NCI-H345 (cell line): ENCODE measurements at places on chromosomes 7 and 10.

DNA sequence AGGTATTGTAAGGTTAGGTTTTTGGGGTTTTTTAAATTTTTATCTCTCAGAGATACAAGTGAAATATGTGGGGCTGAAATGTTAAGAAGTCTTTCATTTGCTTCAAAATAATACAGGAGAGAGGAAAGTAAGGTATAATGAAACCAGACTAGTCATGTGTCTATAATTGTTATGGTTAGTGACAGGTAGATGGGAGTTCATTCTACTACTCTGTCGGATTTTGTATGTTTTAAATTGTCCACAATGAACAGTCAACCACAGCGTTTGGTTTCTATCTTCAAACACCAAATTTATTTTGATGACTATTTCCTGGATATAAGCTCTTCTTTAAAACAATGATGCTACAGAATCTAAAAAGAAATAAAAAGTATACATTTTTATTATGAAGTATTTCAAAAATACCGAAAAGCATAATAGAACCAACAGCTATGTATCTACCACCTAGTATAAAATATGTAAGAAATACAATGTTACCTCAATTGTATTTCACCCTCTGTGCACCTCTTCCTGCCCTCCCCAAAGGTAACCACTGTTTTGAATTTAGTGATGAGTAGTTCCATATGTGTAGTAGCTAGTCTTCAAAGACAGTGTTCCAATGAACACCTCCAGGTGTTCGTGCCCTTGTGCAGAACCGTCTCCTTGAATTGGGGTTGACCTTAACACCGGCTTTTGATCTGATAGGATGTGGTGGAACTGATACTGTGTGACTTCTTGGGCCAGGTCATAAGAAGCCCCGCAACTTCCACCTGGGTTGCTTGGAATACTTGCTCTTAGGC lies 74.8 kb upstream of the CDK1 start:
- DNase-seq: no peak

DNA sequence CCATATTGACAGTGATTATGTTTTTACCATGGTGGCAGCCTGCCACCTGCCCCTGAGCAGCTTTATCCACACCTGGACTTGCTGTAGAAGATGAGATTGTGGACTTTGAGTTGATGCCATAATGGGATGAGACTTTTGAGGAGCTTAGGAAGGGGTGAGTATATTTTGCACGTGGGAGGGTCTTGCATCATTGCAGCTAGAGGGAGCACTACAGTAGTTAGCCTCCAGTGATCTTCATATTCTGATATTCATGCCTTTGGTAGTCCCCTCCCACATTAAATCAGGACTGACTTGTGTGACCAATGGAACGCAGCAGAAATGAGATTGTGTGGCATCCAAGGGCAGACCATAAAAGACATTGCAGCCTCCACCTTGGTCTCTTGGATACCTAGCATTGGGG lies 18.2 kb upstream of the COL13A1 start:
- no peak for DNase-seq

DNA sequence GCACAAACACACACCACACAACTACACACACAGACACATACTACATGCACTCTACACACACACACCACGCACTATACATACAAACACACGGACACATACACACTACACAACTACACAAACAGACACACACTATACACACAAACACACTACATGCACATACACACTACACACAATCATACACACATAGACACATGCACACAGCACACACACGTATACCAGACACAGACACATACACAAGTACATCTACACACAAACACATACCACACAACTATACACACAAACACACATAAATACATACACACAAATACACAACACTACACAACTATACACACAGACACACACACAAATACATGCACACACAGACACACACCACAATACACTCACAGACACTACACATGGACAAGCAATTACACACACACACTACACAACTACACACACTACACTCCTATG lies 4.6 kb downstream of the GPR15LG start:
- DNase-seq: no peak

GRCh38 chr7:112082306-112082705 lies 123.9 kb downstream of the DOCK4 start:
- DNase-seq: no peak

GRCh38 chr7:131945313-131945911 lies 389.0 kb upstream of the PODXL start:
- peak; percentile 62 for DNase-seq

DNA sequence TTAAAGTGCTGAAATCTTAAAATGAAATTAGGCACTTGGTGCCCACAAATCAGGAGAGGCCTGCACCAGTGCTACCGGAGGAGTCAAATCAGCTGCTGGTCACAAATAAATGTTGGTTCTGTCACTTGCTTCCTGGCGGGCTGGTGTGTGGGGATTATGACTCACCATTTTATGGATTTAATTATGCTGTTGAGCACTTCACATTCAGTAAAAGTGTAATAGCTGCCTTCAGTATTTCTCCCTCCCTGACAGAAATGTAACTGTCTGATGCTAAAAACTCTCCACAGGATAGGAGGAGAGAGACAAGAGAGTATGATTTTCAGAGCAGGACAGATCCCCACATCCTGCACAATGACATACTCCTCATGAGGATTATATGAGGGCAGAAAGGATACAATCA lies 186.0 kb downstream of the JAZF1 start:
- DNase-seq: peak; percentile 52

- no peak for DNase-seq
Measured at GRCh38 chr10:33706746-33707145, 372.3 kb upstream of the NRP1 start.

- DNase-seq: no peak
Measured at GRCh38 chr7:94222516-94222915, 172.2 kb upstream of the COL1A2 start.

DNA sequence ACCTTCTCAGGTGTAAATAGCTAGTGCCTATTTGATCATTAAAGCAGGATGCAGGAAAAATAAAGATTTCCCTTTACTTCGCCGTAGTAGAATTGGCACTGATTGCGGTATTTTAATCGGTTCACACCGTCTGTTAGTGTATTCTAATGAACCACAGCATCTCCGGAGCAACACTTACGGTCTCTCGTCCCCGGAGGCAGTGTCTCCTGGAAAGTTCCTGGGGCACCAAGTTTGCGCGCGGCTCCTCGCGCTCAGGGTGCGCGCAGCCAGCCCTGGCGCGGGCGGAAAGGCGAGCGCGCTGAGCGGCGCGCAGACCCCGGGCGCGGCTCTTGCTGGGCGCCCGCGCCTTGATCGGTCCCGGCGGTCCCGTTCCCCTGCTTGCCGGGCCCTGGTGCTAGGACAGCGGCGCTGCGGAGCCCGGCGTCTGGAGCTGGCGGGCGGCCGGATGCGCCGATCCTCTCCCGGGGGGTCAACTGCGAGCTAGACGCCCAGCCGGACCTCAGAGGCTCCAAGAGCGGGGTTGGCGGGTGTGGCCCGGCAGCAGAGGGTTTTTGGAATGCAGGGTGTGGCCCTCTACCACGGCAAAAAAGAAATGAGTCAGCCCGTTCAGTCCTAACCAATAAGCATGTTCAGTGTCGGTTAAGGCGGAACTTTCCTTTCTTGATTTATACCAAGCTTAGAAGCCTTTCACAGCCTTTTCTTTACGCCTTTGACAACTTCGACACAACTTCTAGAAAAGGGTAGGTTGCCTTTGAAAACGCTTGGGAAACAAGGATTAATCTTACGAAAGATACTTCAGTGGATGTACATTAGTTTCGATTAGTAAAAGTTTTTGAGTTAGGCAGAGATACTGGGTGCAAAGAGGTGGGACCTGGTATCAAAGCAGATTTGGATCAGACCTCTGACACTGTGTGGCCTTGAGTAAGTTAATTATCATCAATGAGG lies 166.8 kb upstream of the ASAH2 start:
- DNase-seq: no peak

DNA sequence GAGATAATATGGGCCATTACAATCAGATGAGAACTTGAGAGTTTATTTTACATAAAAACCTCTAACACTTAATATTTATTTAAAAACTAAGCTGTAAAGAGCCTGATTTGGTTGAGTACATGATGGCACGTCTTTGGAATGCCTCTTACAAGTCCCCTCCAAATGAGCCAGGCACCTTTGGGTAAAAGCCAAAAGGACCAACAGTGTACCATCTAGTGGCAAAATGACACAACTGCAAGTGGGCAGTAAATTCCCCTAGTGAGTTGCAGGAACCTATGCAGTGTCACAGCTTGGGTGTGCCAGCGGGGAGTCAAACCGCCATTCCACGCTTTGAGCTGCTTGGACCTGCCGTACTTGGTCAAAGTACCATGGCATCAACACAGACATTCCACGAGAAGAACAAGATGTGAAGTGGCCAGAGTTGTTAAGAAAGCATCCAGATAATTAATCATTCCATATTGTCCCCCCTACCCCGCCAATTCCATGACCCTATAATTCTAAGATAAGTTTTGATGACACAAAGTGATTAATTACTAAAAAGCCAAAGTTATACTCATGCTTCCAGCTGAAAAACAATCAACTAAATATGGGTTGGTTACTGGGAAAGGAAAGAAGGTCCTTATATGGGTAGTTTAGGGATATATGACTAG lies 115.2 kb downstream of the SORBS1 start:
- peak; percentile 26 for DNase-seq

- DNase-seq: no peak
Measured at GRCh38 chr7:1246160-1246870, 13.6 kb downstream of the UNCX start.

DNA sequence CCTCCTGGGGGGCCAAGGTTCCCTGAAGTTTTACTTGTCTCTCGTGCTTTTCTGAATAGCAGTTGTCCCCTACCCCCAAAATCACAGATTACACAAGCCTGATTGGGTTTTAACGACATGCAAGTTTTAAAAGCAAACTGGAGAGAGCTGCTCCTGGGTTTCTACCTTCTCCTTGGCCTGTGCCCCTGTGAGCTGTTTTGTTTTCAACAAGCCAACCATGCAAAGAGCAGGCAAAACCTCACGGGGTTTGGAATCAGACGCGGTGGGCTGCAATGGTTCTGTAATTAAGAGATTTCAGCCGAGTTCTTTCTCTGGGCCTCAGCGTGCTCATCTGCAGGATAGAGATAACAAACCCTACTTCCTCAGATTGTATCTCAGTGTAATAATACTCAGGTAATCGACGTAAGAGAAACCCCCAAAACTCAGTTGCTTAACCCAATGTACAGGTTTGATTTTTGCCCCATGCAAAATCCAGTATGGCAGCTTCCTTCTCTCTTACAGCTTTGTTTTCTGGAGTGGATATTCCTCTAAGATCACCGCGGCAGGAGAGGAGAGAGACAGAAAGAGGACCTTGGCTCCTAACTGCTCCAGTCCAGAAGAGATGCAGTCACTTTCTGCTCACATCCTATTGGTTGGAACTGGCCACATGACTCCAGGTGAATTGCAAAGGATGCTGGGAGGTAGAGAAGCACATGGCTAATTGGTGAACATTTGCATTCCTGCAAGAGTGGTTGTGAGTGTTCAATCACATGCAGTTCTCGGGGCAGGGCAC lies 42.0 kb downstream of the MYL10 start:
- no peak for DNase-seq

DNA sequence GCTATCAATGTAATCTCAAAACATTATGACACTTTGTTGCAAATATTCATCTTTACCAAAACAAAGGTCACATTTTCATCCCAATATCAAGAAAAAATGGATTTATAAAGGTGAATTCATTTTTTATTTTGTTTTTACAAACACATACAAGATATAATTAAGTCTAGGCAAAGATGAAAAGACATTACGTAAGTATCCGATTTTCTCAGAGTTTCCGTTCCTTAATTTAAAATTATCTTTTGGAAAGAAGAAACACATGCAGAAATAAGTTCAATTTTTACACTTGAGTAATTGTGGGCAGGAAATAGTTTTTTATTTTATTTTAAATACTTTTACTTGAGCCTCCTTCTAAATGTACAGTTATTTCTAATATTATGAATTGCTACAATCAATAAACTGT lies 24.6 kb downstream of the RTKN2 start:
- DNase-seq: no peak

GRCh38 chr7:4775848-4776623 lies 613 bp downstream of the AP5Z1 start:
- no peak for DNase-seq

- DNase-seq: peak; percentile 6
Measured at GRCh38 chr10:84329196-84329611, 815 bp downstream of the CCSER2 start.

GRCh38 chr10:20596065-20596755 lies 300.9 kb downstream of the NEBL start:
- no peak for DNase-seq

- no peak for DNase-seq
Measured at GRCh38 chr7:87564296-87564963, 36.3 kb downstream of the ABCB1 start.

DNA sequence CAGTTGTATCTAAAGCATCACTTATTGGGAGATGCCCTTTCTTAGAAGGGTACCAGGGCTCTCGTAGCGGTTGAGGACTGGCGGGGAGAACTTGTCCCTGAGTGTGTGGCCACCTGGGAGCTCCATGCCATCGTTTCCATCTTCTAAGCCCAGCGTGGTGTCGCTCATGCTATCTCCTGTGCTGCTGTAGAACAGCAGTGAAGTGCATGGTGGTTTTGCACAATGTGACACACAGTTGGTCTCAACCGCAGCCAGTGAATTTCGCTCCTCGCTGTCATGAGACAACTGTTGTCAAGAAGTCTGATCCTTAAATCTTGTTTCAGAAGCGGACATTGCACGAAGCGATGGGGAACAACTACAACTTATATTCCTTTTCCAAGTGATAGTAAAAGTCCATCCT lies 283.4 kb downstream of the GRID1 start:
- DNase-seq: no peak

- DNase-seq: no peak
Measured at GRCh38 chr10:125340903-125341302, 180.5 kb upstream of the CTBP2 start.

GRCh38 chr10:32923849-32924248 lies 34.2 kb downstream of the ITGB1 start:
- DNase-seq: no peak

GRCh38 chr7:4286351-4286750 lies 395.7 kb upstream of the FOXK1 start:
- no peak for DNase-seq

DNA sequence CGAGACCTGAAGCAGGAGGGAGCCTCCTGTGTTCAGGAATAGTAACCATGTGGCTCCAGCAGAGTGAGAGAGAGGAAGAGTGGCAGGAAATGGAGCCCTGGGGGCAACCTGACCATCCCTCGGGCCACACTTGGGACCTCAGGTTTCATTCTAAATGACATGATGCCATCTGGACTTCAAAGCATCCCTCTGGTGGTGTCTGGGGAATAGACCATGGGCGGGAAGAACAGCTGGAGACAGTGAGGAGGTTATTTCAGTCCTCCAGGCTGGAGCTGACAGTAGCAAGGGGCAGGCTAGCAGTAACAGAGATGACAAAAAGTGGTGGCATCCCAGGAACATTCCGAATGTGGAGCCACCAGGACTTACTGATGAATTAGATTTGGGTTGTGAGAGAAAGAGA lies 44.8 kb downstream of the AKR1B1 start:
- DNase-seq: no peak

DNA sequence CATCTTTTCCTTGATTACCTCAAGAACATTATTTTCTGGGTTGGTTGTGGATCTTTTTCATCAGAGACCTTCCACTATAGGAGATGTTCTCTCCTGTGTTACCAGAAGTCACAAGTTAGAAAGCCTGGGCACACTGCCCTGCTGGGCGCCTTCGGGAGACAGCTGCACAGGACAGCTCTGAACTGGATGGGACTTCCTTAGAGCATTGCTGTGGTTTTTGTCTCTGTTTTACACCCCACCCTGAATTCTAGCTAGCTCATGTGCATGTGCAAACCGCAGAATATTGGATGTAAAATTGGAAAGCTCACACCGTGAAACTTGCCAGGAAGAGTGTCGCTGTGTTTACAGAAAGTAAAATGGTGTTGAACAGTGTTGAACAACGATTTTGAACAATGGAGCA lies 54.4 kb upstream of the SEC61G start:
- DNase-seq: no peak
